ENCODE measurements at places on chromosomes 2 and 18.

DNA sequence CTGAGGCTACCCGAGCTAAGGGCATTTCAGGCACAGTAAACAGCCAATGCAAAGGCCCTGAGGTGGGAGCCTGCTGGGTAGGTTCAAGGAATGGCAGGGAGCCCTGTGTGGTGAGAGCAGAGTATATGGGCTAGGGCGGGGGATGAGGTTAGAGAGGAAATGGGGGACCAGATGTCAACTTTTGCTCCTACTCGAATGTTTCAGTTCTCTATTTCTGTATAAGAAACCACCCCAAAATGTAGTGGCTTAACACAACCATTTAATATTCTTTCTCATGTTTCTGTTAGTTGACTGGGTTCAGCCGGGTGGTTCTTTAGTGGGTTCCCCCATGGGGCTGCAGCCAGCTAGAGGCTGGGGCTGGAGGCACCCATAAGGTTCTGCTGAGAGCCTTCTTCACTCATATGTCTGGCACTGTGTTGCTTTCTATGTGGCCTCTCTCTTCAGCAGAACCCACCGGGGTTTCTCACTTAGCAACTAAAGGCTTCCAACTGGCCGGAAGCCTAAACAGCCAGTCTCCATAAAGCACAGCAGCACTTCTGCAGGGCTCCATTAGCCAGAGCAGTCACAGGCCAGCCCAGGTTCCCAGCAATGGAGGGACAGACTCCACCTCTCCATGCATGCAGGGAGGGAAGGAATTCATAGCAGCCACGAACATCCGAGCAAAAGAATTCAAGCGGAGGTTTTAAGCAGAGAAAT lies 5.6 kb upstream of the ATOH8 start:
- DNase-seq: no peak

- no peak for DNase-seq
Measured at GRCh38 chr2:74515271-74515980, 1.2 kb downstream of the TLX2 start.

GRCh38 chr18:70709144-70709543 lies 420.3 kb downstream of the SOCS6 start:
- DNase-seq: no peak

DNA sequence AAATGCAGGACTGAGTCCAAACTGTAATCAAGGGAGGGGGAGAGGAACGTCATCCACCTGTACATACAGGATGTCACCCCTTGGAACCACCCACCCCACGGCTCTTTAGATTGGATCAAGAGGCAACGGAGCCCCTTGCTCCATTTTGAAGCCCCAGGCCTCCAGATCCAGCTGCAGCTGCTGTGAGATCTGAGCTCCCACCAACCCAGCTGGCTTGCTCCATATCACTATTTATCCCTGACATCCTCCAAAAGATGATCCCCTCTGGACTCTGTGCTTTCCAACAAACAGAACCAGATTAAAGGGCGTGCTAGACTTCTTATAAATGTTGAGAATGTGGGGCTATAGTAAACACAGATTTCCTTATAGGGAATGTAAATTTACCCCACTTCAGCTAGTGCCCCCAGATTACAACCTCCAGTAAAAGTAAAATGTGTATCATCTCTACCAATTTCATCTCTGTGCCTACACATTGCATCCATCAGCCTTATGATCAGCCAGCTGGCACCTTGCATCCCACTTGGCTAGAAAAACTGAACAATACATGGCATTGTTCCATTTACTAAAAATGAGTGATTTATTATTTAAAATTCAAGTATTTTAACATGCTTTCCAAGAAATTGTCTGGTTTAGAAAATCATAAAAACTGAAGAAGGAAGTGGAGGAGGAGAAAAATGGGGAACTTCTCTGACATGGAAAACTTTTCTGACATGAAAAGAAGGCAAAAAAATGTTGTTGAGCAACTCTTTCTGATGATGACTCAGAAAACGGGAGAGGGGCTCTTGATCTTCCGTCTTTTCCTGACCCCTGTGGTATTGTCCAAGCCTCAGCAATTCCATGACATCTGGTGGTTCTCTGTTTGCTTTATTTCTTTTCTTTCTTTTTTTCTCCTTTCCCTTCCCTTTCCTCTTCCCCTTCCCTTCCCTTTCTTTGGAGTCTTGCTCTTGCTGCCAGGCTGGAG lies 262.6 kb upstream of the THUMPD2 start:
- DNase-seq: no peak

DNA sequence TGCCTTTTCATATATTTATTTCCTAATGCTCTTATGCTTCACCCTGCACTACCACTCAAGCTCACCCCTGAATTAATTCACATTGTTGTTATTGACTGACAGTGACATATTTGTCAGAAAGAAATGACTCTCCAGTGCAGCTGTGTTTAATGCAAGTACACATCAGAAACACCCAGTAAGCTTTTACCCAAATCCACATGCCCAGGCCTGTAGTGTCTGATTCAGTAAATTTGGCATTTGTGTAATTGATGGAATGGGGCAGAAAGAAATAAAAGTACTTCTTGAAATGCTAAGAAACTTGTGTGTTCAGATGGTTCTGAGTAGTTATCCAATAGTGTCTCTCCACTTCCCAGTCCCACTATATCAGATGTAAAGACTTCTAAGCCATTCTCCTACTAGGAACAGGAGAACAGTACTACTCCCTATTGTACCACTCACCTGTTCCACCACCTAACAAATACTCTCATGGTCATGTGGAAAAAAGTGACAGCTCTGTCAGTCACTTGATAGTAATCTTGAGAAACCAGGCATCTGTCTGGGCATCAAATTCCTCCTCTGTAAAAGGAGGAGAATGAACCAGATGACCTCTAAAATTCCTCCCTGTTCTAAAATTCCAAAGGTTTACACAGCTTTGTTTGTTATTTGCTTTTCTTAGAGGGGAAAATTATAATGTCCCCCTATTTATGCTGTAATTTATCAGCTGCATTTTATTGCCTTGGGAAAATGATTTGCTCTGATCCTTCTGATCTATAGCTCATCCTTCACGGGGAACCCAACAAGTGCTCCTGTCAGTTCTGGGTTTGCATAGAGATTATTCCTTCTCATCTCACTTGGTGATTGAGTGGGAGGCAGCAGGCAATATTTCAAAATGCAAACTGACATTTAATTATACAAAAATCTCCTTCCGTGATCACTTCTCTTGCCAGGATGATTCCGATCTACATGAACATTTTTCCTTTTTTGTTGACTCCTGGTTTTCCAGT lies 70.9 kb downstream of the ZNF385B start:
- no peak for DNase-seq

DNA sequence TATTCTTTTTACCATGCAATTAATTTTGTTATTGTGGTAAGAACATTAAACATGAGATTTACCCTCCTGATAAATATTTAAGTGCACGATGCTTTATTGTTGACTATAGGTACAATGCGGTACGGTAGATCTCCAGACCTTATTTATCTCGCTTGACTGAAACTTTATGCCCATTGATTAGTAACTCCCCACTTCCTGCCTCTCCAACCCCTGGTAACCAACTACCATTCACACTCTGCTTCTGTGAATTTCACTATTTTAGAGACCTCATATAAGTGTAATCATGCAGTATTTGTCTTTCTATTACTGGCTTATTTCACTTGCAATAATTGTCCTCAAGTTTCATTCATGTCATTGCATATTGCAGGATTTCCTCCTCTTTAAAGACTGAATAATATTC lies 195.7 kb upstream of the ID2 start:
- no peak for DNase-seq

DNA sequence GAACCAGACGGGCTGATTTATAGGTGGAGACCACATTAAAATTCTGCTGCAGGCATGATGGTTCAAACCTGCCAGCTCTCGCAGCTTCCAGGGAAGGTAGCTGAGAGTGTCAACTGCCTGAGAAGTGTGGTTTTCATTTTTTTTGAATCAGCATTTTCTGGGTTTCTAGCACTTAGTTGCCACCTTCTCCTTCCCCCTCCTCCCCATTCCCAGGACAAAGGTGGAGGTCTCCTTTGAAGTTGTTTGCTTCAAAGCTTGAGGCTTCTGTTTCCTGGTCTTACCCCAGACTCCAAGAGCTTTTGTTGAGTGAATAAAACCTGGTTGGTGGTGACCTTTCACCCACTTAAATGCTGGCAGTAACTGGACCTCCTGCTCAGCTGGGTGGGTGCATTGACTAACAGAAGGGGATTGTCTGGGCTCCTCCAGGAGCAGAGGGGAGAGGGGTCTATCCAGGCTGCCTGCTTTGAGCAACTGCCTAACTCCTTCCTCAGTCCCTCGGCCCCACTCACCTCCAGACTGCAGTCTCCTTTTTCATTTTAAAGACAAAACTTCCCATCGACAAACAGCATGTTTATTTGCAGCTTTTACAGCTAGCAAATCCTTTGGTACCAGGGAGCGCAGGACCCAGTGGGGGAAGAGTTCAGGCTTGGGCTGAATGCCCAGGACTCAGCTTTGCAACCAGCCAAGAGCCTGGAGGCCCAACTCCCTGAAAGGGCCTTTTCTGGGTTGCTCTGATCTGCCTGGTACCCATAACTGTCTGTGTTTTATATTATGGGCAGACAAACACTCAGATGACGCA lies 3.5 kb downstream of the RHOB start:
- DNase-seq: no peak

GRCh38 chr2:196836440-196836839 lies 27.3 kb upstream of the C2orf66 start:
- no peak for DNase-seq

GRCh38 chr2:72114693-72115051 lies 33.0 kb downstream of the CYP26B1 start:
- no peak for DNase-seq

DNA sequence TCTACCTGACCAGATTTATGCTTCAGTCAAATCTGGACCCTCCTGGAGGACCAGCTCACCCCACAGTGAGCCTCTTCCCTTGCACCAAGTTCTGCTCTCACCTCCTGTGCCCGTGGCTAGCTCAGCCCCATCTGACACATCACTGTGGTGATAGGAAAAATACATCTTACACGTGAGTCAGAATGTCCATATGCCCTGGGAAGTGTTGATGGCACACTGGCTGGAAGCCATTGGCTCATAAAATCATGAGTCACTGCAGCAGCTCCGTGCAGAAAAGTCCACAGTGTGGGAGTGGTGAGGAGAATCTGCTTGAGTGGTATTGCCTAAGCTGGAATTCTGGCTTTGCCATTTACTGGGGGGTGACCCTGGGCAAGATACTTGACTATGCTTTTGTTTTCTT lies 42.6 kb upstream of the RAPGEF4 start:
- DNase-seq: no peak

DNA sequence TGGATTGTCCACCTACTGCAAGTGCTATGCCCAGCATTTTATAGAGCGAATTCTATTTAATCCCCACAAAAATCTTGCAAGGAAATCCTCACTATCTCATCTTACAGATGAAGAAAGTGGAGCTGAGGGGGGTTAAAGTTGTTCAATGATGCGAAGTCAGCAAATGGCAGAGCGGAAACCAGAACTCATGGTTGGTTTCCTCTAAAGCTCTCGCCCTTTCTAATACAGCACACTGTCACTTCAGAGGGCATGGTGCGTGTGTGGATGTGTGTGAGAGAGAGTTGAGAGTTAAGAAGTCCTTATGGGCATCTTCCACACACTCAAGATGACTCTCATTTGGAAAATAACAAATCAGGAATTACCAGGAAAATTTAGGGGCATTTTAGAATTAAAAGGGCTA lies 78.4 kb downstream of the TGFA start:
- no peak for DNase-seq

DNA sequence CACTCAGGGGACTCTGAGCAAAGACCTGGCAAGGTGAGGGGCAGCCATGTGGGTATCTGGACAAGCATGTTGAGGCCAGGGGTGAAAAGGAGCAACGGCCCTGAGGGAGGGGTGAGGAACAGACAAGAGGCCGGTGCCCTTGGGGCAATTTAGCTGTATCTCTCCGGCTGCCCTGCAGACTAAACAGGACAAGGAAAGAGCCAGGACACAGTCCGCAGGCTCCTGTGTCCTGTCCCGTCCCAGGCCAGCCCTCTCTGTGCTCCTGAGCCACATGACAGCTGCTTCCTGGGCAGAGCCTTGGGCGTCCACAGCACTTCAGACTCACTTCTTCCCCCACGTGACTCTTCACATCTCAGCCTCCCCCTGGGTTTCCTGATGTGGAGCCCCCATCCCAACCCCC lies 206.1 kb downstream of the KLHL29 start:
- no peak for DNase-seq

DNA sequence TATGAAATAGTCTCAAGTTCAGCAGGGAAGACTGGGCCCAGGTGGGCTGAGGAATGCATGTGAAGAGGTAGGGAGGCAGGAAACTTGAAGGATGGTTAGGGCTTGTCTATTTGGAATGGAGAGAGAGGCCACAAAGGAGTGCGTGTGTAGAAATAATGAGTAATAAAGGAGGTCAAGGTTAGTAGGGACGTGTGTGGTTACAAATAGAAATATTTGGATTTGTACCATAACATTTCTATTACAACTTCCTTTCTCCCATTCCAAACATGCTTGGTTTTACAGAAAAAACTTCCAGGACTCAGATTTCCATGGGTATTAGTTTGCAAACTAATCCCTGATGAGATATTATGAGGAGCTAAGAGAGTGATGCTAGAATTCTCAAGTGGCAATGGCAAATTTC lies 280.6 kb downstream of the NCKAP5 start:
- DNase-seq: no peak

GRCh38 chr2:86627550-86627949 lies 3.9 kb upstream of the RNF103 start:
- no peak for DNase-seq

DNA sequence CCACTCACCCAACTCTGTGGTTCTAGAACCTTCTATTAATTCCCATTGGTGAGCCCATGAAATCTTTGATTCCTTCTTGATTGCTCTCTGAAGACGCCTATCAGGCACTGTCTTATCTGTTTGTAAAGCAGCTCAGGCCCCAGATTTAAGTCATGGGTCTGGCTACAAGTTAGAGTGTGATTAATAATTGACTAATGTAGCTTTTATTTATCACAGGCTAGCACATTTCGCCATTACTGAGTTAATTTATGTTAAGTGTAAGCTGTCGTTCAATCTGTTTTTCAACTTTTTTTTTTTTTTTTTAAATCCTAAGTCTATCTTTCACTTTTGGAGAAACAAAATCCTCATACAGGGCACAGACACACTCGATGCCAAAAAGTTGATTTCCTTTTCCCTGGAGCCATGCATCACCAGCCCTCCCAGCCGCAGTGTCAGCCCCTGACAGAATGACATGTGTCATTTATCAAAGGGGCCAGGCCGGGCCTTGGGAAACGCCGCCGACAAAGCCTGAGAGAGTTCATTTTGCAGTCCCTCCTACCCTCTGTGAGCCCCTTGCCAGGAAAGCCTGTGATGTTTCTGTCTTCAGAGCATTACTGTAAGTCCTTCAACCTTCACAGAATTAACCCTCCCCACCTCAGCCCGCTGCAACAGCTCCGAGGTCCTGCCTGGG lies 15.8 kb downstream of the TSHZ1 start:
- no peak for DNase-seq

DNA sequence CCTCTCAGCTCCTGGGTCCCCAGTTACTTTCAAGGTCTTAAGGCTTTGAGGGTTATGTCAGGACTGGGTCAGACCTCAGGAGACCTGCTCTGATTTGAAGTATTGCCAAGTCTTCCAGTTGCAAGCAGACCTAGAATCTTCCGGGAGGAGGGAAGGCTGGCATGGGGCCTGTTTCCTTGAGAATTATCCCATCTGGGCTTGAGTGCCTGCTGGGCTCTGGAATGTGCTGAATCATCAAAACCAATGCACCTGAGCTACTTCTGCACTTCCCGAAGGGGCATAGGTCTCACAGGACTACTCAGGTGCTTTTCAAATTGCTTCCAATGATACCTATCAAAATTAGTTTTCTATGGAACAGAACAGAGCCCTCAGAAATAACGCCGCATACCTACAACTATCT lies 327.3 kb downstream of the XIRP2 start:
- no peak for DNase-seq
